ENCODE measurements at places on chromosomes 7 and 10.

GRCh38 chr7:47924266-47924665 is 24.0 kb downstream of the PKD1L1 start:
- DNase-seq = no peak

GRCh38 chr7:39613577-39613976 is 9.8 kb upstream of the RALA start:
- DNase-seq = no peak

DNA sequence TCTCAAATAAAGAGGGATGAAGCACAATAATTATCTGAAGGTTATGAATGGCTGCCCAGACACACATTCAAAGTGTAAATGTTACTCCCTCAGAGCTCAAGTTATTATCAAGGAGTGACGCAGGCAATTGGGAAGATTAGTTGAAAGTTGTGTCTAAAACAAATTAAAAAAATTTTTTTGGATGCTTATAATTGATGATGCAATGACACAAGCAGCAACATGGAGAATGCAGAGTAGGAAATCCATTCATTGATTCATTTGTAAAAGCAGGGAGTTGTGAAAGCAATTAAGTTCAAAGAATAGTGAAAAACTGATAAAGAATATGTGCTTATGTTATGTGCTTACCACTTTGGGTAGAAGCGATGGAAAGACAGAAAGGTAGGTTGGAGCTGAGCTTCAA is 120.4 kb downstream of the CDK6 start:
- no peak for DNase-seq

GRCh38 chr7:77244222-77244934 is 44.8 kb upstream of the FGL2 start:
- DNase-seq = no peak

DNA sequence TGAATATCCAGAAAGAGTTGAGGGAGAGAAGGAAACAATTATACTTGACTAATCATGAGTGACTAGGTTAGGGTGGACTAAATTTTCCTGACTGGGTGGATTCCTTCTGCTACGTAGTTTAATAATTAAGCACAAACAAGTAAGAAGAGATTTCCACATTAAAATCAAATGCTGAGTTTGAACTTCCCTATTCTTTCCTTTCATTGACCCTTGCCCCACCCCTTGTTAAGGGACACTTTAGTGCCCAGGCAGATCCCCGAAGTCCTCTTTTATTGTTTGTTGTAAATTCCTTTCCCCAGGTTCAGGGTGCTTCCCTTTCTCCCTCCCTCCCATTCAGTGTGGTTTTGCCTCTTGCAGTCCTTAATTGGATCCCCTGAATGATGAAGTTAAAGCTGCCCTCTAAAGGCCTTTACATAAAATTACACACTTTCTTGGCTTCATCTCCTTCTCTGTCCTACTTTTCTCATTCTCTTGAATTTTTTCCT is 8.8 kb upstream of the SPAM1 start:
- DNase-seq = no peak

DNA sequence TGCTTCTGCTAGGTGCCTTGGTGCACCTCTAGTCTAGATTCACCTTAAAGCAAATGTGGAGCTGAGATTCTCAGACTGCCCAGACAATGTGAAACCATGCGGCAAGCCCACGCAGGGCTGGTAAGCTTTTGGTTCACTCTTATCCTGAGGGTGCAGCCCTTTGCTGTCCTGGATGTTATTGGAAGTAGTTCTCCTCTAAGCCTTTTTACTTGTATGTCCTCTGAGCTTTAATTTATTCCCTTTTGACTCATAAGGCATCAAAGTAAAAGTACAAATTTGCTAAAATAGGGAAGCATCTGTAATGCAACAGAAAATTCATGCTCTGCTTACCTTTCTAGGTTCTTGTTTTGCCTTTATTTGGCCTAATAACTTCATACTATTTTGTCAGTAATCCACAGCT is 186.8 kb downstream of the MACC1 start:
- DNase-seq = no peak

GRCh38 chr7:96059075-96059474 is 262.8 kb downstream of the SLC25A13 start:
- DNase-seq = no peak

- no peak for DNase-seq
These were observed 40.3 kb downstream of the RSU1 start for GRCh38 chr10:16776896-16777295.

GRCh38 chr10:117539903-117540639 is 2.5 kb upstream of the EMX2 start:
- no peak for DNase-seq

- no peak for DNase-seq
These were observed 234.2 kb downstream of the WDR11 start for GRCh38 chr10:121085367-121085766.

GRCh38 chr10:110207805-110208613 is 604 bp downstream of the MXI1 start:
- DNase-seq = no peak

DNA sequence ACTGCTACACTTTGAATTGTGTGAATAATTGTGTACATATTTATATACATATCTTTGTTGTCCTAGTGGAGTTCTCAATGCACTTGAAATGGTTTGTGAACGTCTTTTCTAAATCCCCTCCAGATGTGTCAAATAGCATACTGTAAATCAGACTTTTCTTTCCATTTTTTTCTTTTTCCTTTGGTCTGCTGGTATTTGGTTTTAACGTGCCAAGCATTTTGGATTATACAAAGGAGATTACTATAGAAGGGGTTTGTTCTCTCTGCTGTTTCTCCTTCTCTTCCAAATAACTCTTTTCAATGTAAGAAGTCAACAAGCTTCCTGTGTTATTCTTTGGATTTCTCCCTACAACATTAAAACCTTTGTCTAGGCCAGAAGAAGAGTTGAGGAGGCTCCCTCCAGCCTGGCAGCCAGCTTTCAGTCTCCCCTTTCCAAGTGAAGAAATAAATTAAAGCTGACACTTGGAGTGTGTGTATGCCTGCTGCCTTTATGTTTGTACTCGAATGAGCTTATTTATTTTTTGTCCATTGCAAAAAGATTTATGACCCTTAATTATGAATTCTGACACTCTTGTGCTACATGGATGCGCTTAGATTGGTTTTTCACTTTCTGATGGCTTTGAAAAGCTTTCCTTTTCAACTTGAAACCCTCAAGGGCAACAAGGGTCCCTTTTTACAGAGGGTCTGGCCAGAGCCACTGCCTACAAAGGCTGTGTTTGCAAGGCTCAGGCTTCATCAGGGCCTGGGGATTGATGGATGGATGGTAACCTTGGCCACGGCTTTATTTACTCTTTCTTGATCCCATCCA is 107.8 kb downstream of the RAB18 start:
- no peak for DNase-seq

GRCh38 chr10:103692436-103692951 is 162.9 kb downstream of the SH3PXD2A start:
- DNase-seq = no peak

DNA sequence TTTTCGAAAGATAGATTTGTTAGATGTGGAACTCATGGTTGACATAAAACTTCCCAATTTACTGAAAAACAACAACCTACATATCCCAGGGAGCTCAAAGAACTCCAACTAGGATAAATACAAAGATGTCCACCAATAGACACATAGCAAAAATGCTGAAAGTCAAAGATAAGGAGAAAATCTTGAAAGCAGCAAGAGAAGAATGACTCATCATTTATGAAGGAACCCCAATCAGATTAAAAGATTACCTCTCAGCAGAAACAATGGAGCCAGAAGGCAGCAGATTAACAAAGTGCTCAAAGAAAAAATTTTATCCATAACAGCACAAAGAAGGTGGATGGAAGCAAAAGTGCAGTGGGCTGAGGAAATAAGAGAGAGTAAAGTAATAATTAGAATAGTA is 908.6 kb downstream of the SORCS3 start:
- no peak for DNase-seq

DNA sequence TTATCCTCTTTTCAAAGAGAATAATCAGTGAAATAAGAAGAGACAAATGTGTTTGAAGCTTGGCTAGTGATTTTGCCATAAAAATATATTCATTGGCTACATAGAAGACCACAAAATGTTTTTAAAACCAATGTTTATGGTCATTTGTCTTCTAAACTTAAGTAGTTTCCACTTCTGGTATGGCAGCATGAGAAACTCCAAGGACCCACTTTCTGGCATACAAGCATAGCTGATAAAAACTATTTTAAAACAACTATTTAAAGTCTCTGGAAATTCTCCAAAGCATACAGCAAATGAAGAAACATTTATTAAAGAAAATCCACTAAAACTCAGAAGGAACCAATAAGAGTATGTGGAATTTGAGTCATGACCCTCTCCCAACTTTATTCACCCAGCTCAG is 89.2 kb upstream of the TOMM7 start:
- no peak for DNase-seq

DNA sequence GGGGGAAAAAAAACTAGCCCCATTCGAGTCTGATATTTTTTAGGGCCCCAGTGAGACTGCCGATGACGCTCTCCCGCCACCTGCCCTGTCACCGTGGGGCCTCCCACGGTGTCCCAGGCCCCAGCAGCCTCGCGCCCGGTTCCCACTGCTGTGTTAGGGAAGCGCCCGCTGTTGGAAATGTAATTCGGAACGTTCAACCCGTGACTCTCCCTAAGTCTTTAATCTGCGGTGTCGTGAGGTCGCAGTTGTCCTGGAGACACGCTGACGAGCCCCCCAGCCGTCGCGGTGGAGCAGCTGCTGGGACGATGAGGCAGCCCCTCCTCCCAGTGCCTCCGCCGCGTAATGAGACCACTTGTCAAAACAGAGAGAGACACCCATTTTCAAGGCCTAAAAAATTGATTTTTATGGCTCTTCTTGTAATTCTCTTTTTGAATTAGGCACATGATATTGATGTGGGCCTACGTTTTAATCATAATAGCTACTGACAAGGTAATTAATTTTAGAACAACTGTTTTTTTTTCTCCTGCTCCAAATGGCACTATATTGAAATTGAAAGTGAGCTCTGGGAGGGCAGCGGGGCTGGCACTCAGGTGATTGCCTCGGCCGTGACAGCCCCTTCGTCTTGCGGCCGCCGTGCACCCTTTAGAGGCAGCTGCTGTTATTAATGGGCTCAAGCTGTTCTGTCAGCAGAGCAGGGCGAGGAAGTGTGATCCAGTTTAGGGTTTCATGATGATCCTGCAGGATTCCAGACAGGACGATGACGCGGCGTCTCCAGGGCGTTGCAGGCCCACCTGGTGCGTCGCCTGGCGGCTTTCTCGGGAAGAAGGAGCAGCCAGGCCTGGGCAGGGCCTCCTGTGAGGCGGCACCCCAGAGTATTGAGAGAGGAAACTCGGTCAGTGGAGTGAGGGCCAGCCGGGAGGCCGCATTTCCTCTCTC is 63.3 kb downstream of the NKX6-2 start:
- no peak for DNase-seq

DNA sequence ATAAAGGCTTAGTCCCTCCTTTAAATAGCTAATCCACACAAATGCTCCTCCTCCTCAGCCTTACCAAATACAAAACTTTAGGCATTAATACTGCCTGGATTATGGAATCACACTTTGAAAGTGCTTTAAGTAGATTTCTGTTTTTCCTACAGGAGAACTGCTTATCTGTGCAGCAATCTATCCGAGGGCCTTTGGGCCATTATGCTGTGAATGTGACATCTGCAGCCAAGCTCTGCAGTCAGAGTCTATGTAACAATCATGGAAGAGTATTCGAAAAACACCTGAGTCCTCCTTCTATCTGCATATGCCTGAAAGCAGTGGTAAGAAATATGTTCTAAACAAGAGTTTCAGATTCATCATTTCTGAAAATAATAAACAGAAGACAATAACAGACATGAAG is 16.2 kb upstream of the HYAL4 start:
- DNase-seq = no peak

- DNase-seq = no peak
These were observed 129.5 kb downstream of the LHPP start for GRCh38 chr10:124591123-124591495.

Data from activated CD8-positive, alpha-beta memory T cell treated with anti-CD3 and anti-CD28 coated beads for 48 hours (primary cell).